Activated CD4-positive, alpha-beta T cell treated with anti-CD3 and anti-CD28 coated beads, Interleukin-2, Interleukin-6, amounts not matched to agents 100 ng/mL and 50 ng/mL, durations not matched to agents 16 hours and 8 hours (primary cell): ENCODE measurements at places on chromosomes 6 and 20.

DNA sequence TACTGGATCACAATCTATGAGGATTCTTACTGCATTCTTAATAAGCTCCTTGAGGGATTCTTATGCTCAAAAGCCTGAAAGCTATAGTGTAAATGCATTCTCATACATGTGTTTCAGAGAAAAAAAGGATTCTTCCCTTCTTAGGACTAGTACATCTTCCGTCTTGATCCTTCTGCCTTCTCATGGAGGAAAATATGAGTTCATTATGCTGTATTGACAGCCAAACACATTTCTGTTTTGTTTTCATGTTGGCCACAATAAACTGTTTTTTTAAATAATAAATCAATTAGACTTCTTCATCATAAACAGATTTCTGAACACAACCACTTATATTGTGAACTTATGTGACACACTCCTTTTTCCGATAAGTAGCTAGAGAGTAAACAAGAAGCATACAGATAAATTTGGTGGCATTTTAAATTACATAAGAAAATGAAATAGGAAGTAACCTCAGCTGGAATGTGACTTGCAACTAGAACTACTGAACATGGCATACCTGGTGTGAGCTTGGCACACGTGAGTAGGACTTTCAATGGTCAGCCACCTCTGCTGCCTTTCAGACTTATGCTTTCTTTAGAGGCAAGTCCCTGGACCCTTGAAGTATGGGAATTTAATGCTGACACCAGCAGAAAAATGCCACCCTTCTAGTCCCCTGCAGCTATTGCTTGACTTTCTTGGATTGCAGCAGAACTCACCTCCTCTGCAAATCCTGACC, 350.4 kb downstream of the BCKDHB start:
- DNase-seq = no peak

- DNase-seq = no peak
These were observed 32.8 kb upstream of the GMPR start for GRCh38 chr6:16205377-16206144.

DNA sequence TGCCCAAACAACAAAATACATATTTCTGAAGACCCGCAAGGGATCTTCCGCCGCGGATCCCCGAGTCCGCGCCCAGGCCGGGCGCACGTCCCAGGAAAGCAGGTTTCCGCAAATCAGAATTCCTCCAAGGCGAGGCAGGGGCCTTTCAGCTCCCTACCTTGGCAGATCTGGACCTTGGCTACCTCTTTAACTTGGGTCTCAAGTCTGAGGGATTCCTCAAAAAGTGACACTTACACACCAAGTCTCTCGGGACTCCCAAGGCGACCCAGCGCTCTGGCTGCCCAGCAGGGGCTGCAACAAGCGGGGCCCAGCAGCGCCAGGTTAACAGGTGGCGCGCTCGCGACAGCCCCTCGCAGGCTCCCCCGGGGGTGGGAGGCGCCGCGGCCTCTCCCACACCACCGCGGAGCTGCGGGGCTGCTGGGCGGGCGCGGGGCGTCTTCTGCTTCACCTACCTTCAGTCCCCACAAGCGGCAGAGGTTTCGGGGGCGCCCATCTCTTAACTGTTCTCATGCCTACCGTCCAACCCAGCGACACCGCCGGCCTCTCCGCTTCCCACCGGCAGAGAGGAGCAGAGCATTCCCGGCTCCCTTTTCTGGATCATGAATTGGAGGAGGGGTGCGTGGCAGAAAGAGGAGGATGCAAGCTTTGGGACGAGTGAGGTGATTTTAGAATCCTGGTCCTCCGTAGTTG, 414 bp downstream of the SIM1 start:
- DNase-seq = no peak

DNA sequence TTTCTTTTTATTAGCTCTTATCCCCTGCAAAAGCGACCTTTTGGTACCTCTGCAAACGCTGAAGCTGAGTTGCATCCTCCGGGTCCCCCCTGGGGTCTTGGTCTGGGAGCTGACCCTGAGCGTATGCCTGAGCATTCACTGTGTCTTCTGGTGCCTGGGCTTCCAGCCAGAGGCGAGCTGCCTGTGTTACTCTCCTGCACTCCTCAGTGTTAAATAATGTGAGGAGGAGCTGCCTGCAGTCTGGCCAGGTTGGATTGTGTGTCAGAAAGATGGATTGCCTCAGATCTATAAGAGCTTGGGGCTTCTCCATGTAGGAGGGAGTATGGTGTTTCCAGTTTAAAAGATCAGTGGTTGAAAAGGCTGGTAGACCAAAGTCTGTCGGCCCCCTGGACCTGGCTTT, 8.7 kb upstream of the GMPR start:
- no peak for DNase-seq

DNA sequence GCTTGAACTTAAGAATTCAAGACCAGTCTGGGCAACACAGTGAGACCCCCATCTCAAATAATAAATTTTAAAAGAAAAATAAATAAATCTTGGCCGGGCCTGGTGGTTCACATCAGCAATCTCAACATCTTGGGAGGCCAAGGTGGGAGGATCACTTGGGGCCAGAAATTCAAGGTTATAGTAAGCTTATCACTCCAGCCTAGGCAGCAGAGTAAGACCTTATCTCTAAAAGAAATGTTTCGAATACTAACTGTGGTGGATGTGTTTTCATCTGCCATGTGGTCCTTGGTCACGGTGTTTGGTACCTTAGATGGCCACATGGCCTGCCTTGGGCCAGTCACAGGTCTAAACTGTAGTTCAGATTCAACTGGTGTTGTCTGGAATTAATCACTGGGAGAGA, 5.8 kb downstream of the UBE2C start:
- DNase-seq = no peak

- DNase-seq = no peak
These were observed 298.7 kb upstream of the MARCKS start for GRCh38 chr6:113558431-113558830.

DNA sequence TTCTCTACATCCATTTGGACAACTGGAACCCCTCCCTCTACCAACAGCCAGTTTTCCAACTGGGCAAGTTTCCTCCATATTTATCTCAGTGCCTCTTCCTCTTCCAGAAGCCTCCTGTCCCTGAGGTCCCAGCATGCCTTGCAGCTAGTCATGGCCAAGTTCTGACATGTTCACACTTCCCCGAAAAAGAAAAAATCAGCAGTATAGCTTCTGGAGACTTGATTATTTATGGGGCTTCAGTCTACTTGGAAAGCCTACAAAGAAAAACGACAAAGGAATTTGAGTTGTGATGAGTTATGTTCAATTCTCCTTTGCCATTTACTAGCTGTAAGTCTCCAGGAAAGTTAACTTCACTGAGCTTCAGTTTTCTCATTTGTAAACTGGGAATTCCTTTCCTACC, 406.5 kb downstream of the MAFB start:
- DNase-seq = no peak
